ENCODE measurements at places on chromosomes 1 and 21.

- DNase-seq: no peak
Measured at GRCh38 chr1:15953294-15953771, 22.6 kb downstream of the ZBTB17 start.

DNA sequence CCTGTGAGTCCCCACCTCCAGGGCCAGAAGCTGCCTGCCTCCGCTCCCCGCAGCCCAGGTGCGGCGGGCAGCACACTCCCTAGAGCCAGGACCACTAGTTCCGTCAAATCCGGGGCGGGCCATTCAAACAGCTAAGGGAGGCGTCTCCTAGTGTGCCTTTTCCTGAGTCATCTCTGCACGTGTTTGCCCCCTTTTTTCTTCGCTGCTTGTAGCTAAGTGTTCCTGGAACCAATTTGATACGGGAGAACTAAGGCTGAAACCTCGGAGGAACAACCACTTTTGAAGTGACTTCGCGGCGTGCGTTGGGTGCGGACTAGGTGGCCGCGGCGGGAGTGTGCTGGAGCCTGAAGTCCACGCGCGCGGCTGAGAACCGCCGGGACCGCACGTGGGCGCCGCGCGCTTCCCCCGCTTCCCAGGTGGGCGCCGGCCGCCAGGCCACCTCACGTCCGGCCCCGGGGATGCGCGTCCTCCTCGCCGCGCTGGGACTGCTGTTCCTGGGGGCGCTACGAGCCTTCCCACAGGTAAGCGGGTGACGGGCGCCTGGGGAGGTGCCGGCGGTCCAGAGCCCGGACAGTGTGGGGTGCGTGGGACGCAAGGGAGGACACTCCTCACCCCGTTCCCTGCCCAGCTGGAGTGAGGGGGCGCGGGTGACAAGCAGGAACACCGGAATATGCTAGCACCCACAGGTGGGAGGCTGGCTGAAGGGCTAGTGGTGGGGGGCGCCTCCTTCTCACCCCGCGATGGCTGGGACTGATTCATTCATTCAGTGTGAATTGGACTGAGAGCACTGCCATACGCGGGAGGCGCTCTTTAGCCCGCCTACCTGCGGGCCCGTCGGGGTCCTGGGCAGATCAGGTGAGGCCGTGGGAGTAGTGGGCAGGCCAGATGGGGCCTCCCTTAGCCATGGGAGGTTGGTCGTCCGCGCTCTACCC, at the start of gene TNFRSF8:
Gene TNFRSF8 (plus strand): TSS at position 163 of the 932 bp plus-strand sequence. CDS start 296 bp downstream, at position 459.
- DNase-seq: no peak

DNA sequence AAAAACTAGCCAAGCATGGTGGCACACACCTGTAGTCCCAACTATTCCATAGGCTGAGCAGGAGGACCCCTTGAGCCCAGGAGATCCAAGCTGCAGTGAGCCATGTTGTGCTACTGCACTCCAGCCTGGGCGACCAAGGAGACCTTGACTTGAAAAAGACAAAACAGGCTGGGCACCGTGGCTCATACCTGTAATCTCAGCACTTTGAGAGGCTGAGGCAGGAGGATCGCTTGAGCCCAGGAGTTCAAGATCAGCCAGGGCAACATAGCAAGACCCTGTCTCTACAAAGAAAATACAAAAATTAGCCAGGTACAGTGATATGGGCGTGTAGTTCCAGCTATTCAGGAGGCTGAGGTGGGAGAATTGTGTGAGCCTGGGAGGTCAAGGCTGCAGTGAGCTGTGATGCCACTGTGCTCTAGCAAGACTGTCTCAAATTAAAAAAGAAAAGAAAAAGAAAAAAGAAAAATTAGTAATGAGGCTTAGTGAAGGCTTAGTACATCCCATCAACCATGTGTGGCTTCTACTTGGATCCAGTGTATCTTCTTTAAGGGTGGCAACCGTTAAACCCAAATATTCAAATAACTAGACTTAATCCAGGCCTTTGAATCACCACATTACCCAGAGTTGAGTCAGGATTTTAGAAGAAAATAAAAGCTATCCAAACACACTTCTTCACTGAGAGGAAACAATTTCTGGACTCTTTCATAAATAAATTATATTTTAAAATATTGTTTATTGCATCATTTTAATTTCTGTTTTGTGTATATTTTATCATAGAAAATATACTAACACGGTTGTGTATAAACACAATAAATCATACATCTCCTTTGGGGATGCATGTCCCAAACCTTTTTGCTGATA, 74.3 kb upstream of the RAB4A start:
- DNase-seq: no peak

- no peak for DNase-seq
Measured at GRCh38 chr1:160326418-160326817, 16.6 kb downstream of the COPA start.

DNA sequence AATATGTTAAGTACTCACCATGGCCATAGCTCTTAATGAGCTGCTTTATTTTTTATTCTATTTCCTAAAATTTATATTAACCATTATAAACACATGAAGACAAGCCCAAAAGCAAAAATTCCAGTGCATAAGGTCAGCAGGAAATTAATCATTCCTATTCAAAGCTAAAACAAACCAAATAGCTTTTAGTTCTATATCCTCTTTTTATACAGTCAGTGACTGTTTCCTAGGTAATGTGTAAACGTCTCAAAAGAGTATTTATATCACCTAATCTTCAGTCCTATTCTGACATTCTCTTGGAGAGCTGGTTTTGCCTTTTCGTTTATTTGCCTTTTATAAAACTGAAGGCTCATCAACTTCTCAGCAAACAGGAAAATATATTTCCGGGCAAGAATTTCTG, 4.2 kb downstream of the GOLPH3L start:
- DNase-seq: no peak

- no peak for DNase-seq
Measured at GRCh38 chr21:27154451-27155129, 187.7 kb upstream of the ADAMTS5 start.

- DNase-seq: no peak
Measured at GRCh38 chr1:65756616-65757015, 36.1 kb upstream of the PDE4B start.

- no peak for DNase-seq
Measured at GRCh38 chr1:3852091-3852490, 4.9 kb downstream of the CEP104 start.

GRCh38 chr1:47487850-47488450, 50.1 kb downstream of the FOXD2 start:
- DNase-seq: peak; percentile 41

GRCh38 chr1:36247538-36247937, 23.3 kb downstream of the THRAP3 start:
- no peak for DNase-seq

DNA sequence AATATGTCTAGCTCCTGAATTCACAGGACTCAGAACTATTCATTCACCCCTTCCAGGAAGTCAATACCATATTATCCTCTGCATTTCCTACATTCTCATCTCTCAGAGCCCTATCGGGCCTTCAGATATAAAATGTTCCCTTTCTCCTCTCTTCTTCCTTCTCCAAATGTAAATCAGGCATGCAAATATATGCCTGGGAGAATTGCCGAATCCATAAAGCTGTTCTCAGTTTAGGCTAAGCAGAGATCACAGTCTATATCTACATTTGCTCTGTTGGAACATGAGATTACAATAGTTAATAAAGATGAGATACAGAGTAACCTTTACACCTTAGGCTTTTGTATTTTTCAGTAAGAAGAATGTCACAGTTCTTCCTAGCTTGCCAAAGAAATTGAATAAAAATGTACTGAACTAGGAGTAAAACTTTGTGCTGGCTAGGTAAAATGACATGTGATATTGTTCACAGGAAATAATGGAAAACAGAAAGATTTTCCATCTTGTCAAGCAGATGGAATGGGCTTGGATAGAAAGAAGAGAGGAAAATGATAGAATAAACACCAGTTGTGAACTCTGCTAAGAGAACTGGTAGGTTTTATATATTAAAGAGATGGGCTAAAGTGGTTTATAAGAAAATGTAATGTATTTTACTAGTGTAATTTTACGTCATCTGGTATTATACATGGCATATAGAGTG, 161.5 kb downstream of the NRIP1 start:
- no peak for DNase-seq

DNA sequence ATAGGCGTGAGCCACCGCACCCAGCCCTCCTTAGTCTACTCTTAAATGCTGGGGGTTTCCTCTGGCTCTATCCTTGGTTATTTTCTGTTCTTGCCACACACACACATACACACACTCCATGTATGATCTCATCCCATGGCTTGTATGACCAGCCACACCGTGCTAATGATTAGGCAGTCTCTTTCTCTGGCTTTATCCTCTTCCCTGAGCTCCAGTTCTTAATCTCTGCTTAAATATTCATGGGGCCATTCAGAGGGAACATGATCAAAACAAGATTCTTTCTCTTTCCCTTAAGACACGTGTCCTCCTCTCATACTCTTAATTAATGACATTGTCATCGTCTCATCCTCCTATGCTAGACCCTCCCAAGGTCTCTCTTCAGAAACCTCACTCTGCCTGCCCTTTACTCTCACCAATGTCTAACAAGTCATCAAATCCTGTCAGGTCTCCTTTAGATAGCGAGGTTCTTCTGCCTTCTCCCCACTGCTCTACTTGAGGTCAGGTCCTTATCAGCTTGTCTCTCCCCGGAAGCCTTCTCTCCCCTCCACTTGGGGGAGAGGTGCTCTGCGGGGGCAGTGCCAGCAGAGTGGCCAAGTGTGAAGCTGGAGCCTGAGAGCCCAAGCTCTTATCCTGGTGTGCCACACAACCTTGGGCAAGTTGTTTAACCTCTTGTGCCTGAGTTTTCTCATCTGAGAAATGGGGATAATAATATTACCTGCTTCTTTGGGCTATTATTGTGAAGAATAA, 83.0 kb upstream of the GNG12 start:
- DNase-seq: no peak

DNA sequence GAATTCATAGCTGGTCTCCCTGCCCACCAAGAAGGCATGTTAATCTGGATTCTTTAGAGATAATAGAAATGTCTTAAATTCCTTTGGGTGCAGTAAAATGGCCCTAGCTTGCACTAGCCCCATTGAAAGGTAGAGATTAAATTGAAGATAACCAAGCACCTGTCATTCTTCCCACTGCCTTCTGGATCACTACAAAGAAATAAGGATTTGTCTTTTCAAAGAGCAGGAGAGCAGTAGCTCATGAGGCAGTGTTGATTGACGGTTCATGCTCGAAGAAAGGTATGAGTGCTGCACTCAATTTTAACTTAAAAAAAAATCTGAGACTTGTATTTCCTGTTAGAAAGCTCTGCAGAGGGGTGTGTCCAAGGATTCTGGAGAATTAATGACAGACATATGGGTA, 74.9 kb upstream of the F3 start:
- DNase-seq: no peak

DNA sequence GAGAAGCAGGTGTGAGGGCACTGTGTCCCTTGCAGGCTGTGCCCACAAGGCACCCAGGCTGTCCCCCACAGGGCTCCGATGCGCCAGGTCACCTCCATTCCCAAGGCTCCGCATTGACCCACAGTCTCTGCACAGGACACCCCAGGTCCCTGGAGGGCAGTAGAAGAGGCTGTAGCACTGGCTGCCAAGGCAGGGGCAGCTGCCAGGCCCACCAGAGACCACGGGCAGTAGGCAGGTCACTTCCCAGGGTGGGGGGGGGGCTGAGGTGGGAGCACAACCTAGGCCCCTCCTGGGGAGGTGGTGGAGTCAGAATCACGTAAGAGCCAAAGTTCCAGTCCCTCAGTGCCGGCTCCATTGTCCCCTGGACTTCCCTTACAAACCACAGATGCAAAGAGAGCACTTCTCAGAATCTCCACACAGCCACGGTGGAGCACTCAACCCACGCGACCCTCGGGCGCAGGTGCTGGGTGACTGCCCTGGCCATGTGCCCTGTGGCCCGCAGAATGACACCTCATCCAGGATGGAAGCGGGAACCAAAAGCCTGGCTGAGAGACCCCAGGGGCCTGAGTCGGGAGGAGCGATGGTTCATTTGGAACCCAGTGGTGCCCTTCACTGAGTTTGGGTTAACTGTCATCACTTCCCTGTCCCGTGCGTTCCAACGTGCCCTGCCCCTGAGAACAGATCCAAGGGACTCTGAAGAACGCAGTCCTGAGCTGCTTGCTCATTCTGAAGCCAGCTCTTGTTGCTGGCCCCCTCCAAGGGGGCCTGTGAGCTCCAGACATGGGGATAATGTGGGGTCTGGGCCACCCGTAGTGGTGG, 69.7 kb upstream of the PDE9A start:
- no peak for DNase-seq

- DNase-seq: no peak
Measured at GRCh38 chr21:44092211-44092610, 15.0 kb upstream of the PWP2 start.

DNA sequence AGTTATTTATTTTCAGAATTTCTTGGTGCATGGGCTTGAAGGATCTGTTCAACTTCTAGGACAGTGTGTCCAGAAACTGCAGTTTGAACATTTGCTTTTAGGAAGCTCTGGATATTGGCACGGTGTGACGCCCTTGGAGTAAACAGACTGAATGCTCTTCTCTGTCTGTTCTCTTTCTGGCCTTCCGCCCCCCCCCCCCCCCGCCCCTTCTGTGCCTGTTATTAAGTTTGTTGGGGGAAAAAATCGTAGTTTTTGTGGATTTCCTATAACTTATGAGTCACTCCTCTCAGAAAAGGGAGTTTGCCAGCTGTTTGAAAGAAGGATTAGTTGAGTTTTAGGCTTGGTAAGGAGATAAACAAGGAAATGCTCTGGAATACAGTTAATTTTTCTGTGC, 1.2 kb downstream of the KCTD3 start:
- DNase-seq: peak; percentile 25

DNA sequence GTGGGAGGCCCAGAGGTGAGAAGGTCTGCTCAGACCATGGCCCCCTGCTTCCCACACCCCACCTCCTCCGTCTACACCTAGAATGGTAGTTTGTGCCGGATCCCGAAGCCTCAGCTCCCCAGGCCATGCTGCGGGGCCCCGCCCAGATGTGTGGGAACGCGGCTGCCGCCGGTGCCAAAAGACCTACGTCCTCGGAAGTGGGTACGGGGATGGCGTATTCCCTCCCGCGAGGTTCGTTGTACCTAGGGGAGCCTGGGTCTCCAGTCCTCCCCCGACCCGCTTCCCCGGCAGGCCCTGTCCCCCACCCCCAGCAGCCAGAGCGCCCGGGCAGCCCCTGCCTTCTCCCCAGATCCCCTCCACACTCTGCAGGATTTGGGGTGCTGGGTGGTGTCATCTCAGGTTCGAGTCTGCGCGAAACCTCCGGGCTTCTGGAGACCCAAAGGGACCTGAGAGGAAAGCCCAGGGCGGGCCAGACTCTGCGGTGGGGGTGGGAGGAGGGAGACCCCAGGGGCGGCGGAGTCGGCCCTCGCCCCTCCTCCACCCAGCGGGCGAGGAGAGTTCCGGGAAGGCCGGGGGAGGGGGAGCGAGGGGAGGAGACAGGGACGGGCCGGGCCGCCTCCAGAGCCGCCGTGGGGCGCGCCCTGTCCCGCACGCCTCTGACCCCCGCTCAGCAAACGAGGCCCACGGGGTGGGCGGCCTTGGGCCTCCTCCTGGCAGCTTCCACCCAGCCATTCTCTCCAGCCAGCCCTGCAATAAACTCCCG, 6.2 kb upstream of the PRDM16 start:
- no peak for DNase-seq

Measured in A549 (cell line).